ENCODE measurements at places on chromosomes 3 and 15.

DNA sequence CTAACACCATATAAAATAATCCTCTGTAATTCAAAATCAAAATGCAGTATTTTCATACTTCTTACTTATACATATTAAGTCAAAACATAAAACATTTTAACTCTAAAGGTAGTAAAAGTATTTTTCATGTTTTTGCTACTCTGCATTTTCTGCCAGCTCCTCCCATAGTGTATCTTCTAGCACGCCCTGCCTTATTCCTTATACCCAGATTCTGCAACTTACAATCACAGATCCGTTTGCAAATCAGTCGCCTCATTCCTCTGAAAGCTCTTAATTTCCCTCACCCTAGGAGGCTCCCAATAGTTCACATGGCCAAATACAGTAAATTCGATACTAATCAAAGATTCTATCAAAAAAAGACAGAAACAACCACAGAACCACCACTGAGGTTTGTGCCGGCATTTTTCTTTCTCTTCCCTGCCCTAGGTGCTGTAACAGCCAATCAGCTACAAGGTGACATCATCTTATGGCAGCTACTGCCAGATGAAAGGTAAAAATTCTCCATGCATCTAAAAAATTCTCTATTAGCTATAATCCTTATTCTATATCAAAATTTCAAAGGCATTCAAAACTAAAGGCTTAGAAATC, 72.9 kb downstream of the CLASP2 start:
- DNase-seq: no peak

DNA sequence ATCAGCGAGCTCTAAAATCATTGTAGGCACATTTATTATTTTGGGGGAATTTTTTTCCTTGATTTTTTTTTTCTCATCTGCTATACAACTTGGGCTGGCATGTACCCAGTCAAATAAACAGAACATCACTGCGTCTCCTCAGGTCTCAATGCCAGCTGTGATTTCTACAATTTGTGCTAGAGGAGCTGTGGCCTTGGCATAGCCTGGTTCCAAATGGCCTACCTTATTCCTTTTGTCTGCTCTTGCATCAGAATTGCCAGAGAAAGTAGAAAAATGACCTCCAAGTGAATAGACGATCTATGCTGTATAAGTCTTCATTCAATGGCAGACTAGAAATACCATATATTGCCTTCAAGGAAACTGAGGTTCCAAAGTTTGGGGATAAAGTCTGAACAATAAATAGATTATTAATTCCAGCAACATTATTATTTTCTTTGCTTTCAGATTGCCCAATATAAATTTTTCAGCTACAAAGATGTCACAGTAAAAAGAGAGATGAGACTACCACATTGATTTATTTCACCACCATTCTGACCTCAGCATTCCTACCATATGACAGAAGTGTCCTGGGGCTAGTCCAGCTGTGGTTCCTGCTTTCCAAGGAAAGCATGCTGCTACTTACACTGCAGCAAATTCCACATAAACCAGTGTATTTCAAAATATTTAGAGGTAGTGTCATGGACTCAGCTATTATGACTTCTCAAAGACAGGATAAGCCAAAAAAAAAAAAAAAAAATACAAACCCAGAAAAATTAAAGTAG, 493.9 kb upstream of the ZNF385D start:
- no peak for DNase-seq

DNA sequence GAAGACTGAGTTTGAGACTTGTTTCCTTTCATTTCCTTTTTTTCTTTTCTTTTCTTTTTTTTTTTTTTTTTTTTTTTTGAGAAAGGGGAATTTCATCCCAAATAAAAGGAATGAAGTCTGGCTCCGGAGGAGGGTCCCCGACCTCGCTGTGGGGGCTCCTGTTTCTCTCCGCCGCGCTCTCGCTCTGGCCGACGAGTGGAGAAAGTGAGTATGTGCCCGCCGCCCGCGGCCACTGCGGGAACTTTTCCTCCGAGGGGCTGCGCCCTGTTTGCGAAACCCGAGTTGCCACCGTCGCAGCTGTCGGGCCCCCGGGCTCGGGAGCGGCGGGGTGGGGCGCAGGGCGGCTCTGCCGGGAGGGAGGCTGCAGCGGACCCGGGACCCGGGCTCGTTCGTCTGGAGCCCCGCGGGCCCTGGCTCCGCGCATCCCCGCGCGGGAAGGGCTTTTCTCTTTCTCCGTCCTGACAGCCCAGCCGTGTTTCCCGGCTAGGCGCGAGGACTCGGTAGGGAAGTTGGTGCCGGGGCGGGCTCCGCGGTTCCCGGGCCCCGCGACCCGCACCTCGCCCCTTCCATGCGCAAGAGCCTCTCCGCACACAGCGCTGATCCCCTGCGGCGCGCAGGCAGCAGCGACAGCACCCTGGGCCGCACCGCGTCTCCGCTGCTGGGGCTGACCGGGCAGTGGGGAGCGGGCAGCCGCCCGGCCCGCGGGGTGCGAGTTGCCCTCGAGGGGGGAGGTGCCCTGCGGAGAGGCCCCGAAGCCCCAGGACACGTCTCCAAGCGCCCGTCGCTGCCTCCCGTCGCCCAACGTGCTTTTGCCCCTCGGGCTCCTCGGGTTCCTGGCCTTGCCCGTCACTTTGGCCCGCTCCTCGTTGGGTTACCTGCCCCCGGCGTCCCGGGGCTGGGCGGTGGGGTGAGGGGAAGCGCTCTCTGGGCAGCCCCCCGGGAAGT, 1.4 kb downstream of the IGF1R start:
- peak; percentile 42 for DNase-seq

DNA sequence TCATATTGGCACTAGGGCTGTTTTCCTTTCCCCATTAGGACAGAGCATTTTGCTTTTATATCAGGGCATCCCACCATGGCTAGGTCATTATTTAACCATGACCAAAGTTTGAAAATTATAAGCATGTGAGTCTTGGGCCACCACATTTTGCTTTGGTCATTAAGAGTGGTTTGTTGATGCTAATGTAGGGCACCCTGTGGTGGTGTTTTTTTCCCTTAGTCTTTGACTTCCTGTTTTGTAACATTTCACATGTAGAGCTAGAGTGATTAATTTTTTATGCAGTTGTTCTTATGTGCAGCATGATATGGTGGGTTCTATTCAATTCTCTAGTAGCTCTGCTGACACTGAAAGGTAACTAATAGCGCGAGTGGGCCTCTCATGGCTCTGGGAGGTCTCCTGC, 249.6 kb upstream of the ROBO1 start:
- no peak for DNase-seq

- no peak for DNase-seq
Measured at GRCh38 chr3:38723569-38724391, 74.3 kb upstream of the SCN5A start.

GRCh38 chr3:173553635-173554280, 156.2 kb downstream of the NLGN1 start:
- no peak for DNase-seq

DNA sequence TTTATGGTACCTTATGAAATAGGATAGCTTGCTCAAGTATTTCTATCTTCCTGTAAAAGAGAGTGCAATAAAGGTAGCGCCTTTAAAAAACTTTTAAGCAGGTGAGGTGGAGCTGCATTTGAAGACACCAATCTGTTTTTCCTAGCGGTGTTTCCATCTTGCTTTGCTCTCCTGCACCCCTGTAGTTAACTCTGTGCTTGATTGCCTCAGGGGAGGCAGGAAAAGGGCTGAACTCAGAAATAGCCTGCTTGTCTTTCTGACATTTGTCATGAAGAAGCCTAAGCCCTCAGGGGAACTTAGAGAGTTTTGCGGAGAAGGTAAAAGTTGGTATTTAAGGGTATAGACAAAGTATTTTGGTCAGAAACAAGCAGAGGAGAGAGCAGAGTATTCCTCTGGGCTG, 63.0 kb upstream of the TPRG1 start:
- DNase-seq: no peak

- DNase-seq: no peak
Measured at GRCh38 chr3:42714171-42714852, 11.7 kb upstream of the HHATL start.

DNA sequence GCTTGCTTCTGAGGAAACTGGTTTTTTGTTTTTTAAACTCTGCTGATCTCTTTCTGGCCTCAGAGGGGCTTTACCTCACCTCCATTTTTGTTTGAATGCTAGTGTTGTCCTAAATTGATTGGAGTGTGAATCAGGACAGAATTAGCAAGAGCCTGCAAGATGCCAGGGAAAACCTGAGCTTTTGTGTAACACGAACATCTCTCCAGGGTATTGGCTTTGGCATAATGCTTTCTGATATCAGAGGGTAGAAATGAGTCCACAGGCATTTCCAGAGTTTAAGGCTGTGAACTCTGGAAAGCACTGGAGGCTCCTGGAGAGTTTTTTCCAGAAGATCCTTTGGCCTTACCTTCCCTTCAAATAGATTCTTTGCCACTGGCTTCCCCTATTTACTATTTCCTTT, 87.1 kb downstream of the WDR76 start:
- no peak for DNase-seq

- DNase-seq: no peak
Measured at GRCh38 chr3:153456833-153457545, 295.0 kb downstream of the RAP2B start.

DNA sequence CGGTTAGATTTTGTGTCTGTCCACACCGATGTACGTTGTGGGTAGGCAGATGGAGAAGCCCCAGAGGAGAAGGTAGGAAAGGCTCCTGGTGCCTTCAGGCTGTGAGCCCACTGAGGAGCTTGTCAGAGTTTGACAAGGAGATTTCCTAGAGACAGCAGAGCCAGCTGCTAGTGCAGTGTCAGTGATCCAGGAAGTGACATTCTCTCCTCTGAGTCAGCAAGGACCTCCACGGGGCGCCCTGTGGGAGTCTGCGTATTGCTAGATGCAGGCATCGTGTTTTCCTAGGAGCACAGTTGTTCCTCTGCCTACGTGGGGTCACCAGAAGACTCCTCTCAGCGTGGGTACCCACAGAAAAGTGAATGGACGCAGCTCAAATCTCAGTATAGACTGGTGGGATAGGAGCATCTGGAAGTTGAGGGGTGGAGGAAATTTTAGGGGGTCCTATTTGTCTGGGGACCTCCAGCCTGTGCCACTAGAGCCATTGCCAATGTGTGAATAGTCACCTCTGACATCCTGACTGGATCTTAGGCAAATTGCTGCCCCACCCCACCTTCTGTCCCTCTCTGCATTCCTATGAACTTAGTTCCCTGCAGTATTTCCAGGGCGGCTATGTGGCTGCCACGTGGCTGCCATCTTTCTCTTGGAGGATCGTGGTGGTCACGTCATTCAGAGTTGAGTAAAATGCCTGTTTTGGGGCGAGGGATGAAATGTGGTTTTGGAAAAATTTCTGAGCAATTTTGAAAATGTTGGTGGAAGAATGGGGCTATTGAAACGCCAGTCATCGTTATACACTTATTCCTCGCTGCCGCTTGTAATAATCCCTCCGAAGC, 84.8 kb upstream of the KLHL25 start:
- DNase-seq: no peak

DNA sequence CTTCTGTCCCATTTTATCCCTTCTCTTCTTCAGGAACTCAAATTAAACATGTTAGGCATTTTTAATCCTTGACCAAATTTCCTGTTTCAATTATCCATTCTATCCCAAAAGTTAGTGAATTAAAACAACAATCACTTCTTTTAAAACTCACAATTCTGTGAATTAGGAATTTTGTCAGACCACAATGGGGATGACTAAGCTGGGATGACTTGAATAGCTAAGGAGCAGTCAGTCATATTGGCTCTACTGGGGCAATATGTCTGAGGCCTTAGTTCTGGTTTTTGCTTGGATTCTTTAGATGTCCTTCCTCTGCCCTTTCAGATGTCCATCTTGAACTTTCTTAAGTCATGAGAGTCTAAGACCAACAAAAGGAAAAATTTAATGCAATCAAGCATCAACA, 178.2 kb upstream of the TGFBR2 start:
- no peak for DNase-seq

DNA sequence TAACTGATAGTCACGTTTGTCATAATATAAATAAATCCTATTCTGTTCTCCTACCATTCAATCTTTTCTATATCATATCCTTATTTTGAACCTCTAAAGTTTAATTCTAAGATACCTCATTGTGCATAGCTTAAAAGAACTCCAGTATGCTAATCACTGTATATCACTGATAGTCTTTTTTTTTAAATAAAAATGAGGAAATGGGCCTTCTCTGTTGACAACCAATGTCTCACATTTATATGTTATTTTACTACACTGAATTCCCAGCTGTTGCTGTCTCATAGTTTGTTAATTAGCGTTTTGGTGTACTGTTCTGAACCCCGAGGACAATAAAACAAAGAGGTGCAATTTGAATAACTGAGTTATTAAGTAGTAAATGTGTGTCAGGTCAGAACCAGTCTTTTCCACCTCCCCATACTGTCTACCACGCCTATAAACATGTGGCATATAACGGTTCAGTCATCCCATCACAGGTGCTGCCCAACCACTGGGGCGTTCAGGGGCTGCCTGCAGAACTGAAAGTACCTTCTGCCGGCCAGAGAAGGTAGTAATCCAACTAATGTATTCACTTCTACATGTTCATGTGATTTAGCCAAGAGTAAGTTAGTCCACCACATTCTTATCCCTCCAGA, 14.9 kb downstream of the CBLB start:
- DNase-seq: peak; percentile 46

DNA sequence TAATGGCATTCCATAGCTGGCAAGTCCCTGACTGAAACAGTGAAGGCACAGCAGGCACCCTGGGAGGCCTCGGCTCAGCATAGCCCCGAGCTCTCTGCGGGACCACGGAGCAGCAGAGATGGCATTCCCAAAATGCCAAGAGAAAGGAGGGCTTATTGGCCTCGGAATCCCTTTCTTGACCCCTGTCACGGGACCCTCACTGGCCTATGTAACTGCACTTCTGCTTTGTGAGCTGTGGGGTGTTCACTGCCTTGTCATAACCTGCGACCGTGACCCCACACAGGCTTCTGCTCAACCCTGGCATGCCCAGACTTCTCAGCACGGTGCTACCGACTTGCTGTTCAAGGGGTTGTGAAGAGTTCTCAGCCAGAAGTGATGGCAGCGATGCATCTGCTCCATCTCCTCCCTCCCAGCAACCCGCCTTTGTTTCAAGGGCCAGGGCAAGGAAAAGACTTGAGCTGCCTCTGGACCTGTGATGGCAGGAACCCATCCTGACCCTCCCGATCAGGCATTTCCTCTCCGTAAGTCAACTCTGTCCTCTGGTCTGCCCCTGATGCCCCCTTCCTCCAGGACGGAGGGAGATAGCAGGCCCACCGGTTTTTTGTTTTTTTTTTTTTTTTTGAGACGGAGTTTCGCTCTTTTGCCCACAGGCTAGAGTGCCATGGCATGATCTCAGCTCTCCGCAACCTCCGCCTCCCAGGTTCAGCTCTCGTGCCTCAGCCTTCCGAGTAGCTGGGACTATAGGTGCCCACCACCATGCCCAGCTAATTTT, 30.5 kb downstream of the EHD4 start:
- DNase-seq: no peak

DNA sequence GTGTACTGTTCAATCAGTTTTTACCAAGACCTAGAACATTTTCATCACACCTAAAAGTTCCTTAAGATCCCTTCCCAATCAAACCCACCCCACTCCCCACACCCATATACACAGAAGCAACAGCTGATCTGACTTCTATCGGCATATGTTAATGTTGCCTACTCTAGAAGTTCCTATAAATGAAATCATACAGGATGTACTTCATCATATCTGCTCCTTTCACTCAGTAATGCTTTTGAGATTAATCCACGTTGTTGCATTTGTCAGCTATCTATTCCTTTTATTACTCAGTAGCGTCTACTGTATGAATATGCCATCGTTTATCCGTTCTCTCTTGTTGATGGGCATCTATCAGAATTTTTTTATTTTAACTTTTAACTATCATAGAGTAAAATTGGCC, 14.3 kb upstream of the FILIP1L start:
- no peak for DNase-seq
